ENCODE measurements at places on chromosomes 7 and 10.

GRCh38 chr10:113369365-113369694 is 183.5 kb upstream of the HABP2 start:
- no peak for DNase-seq

DNA sequence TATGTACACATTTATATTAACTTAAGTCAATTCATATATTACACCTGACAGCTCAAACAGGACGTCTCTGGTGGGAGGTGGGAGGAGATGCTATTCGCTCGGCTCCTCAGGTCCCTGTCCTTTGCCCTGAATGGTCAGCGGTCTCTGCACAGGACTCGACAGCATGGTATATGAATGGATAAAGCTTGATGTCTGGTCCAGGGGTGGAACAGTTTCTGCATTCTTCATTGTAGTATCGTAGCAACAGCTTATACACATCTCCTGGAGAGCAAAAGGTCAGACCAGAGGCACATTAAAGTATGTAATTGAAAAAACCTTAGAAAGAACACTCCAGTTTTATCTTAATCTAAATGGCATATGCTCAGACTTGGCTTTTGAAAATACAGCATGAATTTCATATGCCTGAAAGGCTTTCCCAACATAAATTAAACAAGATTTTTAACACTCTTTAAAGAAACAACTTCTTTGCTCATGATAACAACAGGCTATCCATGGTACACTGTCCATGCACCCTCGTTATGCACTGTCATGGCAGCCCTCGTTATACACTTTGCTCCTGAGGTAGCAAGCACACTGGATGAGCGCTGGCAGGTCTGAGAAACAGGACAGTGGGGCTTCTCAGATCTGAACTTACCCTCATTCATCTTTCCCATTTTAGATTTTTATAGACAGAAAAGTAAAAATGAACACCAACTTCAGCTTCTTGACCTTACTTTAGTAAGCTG is 57.3 kb upstream of the OGDHL start:
- DNase-seq: no peak

DNA sequence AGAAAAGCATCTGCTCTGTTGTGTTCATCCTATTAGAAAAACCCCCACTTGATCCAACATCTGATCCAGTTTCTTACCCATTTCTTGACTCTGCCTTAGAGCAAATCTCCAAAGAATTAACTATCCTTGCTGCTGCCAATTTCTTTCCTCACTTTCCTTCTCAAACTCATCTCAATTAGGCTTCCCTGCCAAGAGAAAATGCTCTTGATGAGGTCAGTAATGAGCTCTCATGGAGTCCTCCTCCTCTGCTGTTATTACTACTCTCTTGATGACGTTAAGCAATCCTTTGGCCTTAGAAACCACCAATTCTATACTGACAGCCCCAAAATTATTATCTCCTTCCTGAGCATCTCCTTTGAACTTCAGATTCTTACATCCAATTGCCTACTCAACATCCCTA is 162.0 kb upstream of the FAM13C start:
- no peak for DNase-seq

DNA sequence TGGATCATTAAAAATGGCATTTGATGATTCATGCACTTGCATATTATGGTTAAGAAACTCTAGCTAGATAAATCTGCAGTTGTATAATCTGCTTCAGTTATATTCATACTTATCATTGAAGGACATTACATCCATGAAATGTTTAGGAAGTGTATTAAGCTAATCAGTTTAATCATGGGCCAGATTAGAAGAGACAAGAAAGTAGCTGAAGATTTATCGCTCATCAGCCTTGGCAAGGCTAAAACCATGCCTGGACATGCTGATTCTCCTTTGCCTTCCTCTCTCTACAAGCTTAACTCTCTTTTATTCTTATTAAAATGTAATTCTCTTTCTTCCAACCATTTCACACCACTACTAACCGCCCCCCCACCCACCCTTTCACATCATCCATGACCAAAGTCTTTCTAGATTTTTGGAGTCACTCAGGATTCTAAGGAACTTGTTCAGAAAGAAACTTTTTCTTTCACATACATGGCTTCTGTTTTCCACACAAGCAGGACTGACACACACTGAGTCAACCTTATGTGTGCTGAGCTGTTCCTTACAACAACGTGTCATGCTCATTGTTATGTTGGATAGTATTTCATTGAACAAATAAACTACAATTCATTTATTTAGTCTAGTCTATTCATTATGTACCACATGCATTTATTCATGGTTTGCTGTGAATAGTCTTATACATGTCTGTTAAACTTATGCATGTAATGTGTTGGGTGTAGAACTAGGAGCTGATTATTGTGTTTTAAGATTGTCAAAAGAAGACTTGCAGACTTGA is 227.3 kb upstream of the SP8 start:
- no peak for DNase-seq

DNA sequence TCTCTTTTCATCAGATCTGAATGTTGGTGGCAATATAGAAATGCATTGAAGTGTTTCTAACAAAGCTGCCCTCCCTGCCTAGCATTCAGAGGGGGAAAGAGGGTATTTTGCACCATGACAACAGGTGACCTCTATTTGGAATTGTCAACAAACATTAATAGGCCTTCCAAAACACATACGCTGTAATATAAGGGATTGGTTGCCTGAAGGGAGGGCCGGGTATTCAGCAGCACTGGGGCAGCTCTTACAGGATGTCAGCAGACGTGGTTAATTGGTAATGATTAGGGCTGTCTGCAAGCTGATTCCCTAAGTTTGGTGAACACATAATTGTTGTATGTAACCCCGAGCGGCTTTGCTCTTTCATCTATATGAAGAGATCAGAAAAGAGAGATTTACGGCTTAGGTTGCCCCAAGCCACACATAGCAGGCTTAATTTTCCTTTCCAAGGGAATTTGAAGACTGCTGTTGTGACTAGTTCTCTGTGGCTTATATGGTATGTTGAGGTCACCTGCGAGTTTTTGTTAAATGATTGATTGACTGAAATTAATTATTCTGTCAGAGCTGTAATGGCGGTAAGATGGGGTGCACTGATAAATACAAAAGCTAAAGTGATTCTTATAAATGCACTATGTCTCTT is 759.3 kb downstream of the LRMDA start:
- DNase-seq: no peak

DNA sequence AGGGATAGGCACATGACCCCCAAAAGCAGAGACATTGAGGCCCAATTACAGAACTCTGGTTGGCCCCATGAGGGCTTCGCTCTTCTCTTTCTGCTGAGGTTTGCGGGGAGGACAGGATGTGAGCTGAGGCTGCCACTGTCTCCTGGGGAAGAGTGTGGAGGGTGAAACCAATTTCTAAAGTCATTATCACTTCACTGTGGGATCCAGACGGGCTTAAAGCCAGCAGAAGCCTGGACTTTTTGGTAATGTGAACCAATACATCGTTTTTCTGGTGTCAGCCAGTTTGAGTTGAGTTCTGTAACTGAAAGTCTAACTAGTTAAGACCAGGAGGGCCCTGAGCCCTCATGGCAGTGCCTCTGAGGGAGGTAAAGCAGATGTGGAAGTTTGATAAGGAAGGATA is 163.0 kb downstream of the MYOF start:
- no peak for DNase-seq

DNA sequence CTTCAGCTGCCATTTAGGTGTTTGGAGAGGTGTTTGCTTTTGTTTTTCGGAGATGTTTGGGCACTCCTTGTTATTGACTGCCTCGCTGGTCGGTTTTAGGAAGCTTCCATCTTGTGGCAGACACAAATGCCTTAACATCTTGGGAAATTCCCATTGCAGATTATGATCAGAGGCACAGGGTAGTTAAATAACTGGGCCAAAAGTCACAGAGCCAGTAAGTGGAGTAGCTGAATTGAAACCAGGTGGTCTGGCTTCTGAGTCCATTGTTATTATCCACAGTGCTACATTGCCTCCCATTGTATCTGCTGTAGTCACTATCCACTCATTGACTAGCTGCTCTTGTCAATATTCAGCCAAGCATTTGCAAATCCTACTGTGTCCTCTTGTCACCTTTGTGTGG is 138.2 kb upstream of the PLPP4 start:
- DNase-seq: no peak

DNA sequence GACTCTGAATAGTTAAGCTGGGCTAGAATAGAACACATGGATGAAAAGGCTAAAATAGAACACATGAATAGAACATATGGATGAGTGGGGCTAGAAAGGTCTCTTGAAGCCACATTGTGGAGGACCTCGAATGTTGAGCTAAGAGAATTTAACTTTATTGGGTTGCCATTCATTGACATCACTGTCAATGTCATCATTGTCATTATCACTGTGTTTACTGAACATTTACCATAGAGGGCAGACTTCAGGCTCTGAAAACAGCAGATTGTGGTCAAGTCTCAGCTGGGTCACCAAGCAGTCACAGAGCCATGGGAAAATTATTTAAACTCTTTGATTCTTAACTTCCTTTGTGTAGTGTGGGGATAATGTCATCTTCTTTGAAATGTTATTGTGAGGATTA is 80.4 kb downstream of the WDFY4 start:
- no peak for DNase-seq

GRCh38 chr10:77702166-77702565 is 64.6 kb upstream of the KCNMA1 start:
- DNase-seq: no peak

- peak; percentile 76 for DNase-seq
Measured at GRCh38 chr10:23095404-23095965, at the start of gene MSRB2. TSS of gene MSRB2 (plus strand) at chr10:23095579. CDS start at chr10:23095609, 30 bp downstream.

DNA sequence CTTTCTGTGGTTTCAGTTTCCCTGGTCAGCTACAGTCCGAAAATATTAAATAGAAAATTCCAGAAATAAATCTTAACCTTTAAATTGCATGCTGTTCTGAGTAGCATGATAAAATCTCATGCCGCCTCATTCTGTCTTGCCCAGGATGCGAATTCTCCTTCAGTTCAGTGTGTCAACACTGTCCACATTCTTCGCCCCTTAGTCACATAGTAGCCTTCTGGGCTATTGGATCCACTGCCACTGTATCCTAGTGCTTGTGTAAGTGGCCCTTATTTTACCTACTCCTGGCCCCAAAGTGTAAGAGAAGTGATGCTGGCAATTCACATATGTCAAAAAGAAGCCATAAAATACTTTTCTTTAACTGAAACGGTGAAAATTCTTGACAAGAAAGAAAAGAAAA is 129.6 kb downstream of the ZWINT start:
- DNase-seq: no peak

DNA sequence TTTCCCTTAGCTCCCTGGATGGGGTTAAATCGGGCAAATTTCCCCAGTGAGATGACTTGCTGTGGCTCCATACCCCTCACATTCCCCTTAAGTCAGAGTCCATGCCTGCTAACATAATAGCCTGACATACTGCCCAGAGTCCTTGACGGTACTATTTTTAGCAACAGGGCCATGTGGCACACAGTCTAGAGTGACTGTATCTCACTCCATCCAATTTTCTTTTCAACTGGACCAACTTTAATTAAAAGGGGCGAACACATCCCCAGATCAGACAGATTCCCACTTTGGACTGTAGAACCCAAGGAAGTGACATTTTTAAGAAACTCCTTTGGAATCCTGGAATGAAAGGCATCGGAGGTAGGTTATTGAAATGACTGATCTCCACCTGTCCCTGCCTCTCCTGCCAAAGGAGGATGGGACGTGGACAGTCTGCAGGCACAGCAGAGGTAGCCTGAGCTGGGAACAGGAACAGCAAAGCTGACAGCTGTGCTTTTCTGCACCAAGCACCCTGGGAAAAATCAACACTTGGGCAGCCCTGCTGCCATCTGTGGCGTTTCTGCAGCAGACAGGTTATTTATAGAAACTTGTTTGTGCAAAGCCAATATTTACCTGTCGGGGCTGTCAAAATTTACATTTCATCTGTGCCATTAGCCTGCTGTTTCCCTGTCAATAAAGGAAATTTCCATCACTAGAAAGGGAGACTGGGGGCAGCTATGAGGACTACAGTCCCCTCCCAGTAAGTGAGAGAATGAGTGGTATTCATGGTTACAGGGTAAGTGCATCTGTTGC is 221.5 kb upstream of the AOAH start:
- DNase-seq: no peak

GRCh38 chr10:96720422-96721206 is at the start of gene PIK3AP1:
TSS of gene PIK3AP1 (minus strand) at chr10:96720514. CDS start at chr10:96720394, 120 bp downstream.
- DNase-seq: no peak

DNA sequence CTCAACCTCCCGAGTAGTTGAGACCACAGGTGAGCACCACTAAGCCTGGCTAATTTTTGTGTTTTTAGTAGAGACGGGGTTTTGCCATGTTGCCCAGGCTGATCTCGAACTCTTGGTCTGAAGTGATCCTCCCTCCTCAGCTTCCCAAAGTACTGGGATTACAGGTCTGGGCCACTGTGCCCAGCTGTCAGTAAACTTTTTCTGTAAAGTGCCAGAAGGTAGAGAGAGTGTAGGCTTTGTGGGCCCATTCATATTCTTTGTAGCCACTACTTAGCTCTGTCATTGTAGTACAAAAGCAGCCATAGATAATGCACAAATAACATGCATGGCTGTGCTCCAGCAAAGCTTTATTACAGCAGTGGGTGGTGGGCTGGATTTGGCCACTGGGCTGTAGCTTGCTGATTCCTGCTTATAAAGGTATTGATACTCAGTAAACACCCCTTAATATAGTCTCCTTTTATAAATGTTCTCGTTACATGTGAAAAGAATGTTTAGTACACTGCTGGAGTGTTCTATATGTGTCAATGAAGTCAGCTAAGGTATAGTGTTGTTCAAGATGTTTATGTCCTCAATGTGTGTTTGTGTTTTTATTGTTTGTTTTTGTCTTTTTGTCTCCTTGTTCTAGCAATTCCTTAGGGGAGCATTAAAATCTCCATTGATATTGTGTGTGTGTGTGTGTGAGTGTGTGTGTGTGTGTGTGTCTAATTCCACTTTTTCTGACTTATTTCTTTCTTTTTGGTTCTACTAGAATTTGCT is 644.7 kb upstream of the DPP6 start:
- no peak for DNase-seq

GRCh38 chr7:80095545-80095944 is 39.1 kb upstream of the GNAI1 start:
- no peak for DNase-seq

GRCh38 chr10:129927351-129928120 is 36.5 kb downstream of the EBF3 start:
- DNase-seq: no peak

GRCh38 chr10:55747244-55747643 is 613.8 kb downstream of the ZWINT start:
- no peak for DNase-seq

DNA sequence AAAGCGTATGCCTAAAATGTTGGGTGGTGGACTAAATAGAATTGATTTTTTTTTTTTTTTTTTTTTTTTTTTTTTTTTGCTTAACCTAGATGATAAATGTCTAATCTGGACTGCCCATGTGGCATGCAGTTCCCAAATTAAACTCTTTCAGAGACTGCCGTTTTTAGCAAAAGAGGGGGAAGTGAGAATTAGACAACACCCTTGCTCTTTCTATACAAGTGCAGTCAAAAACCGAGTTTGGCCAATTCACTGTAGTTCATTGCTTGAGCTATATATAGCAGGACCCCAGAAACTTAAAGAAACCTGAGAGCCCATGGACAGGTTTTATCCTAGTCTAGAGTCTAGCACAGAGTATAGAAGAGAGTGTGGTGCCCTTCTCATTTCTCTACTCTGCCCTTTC is 141.9 kb downstream of the GRM3 start:
- no peak for DNase-seq
